ENCODE measurements at places on chromosomes 6 and 20. TPM values are rescaled to one million over a fixed set of nuclear protein-coding genes. Genes with fewer than 3 reads are reported as not detected.

The PLEKHG1 gene
- 23.6 TPM for total RNA-seq

The RAET1L gene
- total RNA-seq = not detected

The MGME1 gene
- total RNA-seq = 7.2 TPM

The FKBP5 gene
- 92.9 TPM for total RNA-seq

The DYNLRB1 gene
- 211 TPM for total RNA-seq

The COX4I2 gene
- 0.77 TPM for total RNA-seq

The MAS1 gene
- total RNA-seq = 9.3 TPM

The EYS gene
- total RNA-seq = 0.39 TPM

The MYO6 gene
- total RNA-seq = 58.1 TPM

The POU5F1 gene
- not detected for total RNA-seq

The RAET1E gene
- total RNA-seq = not detected

The HLA-DQB1 gene
- total RNA-seq = 14.6 TPM

The SNAP25 gene
- total RNA-seq = 1,787 TPM

DNA sequence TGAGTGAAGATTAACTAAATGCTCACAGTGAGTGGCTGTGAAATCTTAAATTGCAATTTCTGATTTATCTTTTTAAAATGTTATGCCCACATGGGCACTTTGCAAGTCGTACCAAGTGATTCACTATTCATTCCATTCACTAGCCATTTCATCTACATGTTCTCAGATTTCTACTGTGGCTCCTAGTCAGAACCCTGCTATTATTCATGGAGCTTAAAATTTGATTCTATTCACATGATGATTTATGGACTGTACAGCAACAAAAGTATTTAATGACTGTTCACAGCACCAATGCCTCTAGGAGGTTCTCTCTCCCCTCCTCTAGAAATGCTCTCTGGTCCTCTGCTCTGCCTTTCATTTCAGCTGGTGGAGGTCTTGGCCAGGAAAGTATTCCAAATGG lies 133.5 kb upstream of the MAP3K7 start:
- DNase-seq = no peak

DNA sequence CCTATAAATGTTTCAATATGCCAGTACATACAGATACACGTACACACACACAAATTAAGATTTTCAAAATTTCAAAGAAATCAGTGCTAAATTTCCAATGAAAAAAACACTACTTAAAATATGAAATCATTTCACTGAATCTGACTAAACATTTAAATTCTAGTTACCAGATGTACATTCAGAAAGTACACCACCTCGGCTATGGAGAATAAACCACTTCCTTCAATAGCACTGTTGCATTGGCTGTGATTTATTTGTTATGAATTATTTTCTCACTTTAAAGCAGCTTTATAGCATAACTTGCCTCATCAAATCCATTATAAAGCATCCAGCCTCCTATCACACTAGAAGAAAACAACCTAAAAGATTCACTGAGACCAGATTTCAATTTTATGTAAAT lies 36.6 kb downstream of the HBS1L start:
- DNase-seq = no peak

- peak; percentile 57 for DNase-seq
Observed at GRCh38 chr6:165184192-165184979, 125.0 kb downstream of the C6orf118 start.

DNA sequence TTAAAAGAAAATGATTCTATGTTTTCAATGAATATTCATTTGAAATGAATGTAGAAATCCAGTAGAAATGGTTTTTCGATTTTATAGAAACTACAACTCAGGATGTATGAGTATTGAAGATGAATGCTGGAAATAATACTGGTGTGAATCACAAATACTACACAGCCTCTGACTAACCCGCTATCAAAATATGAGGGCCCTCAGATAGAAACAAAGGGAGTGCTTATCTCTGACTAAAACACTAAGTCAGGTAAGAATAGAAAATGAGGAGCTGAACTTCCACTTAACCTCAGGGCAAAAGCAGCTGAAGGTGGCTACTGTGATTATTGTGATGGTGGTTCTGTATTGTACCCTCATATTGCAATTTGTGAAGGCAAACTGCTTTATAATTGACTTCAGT lies 220.9 kb upstream of the RNF217 start:
- DNase-seq = no peak

- no peak for DNase-seq
Observed at GRCh38 chr6:1904466-1904799, 294.7 kb downstream of the FOXC1 start.

GRCh38 chr6:123089226-123089625 lies 93.2 kb downstream of the CLVS2 start:
- DNase-seq = no peak

DNA sequence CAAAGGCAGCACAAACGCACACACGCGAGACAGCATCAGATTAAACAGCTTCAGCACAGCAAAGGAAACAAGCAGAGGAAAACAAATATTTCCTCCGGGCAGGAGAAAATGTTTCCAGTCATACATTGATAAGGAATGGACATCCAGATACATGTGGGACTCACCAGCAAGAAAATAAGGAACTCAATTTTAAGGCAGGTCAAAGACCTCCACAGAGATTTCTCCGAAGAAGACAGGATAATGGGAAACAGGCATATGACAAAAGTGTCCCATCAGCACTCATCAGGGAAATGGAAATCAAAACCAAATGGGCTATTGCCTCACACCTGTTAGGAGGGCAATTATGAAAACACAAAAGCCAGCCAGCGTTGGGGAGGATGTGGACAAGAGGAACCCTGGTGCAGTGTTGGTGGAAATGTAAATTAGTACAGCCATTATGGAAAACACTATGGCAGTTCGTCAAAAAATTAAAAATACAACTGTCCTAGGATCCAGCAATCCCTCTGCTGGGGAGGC lies 9.7 kb upstream of the SLCO4A1 start:
- no peak for DNase-seq

DNA sequence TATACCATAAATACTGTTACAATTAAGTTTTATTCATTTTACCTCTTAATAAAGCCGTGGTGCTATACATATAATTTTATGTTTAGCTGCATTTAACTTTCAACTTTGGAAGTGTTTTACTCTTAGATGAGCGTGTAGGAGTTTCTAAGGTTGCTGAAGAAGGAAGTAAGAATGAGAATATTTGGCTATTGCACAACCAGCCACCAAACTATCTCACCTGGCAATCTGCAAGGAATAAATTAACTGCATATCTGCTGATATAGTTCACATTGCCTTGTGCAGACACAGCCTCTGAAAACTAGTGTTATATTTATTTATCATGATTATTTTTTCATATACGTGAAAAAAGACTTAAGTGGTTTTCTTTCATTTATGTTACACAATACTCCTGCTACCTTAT lies 230.4 kb downstream of the PLCB1 start:
- DNase-seq = no peak

DNA sequence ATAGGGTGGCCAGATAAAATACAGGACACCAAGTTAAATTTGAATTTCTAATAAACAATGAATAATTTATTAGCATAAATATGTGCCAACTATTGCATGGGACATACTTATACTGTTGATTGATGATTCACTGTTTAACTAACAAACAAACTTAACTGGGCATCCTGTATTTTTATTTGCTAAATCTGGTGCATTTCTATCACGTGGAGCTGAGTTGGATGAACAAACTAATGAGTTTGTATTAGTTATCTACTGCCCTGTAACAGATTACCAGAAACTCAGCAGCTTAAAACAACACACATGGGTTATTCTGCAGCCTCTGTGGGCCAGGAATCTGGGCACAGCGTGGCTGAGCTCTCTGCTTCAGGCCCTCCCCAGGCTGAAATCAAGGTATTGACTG lies 28.2 kb upstream of the PMEPA1 start:
- DNase-seq = no peak

- no peak for DNase-seq
Observed at GRCh38 chr6:40896696-40897095, 142.3 kb downstream of the UNC5CL start.

DNA sequence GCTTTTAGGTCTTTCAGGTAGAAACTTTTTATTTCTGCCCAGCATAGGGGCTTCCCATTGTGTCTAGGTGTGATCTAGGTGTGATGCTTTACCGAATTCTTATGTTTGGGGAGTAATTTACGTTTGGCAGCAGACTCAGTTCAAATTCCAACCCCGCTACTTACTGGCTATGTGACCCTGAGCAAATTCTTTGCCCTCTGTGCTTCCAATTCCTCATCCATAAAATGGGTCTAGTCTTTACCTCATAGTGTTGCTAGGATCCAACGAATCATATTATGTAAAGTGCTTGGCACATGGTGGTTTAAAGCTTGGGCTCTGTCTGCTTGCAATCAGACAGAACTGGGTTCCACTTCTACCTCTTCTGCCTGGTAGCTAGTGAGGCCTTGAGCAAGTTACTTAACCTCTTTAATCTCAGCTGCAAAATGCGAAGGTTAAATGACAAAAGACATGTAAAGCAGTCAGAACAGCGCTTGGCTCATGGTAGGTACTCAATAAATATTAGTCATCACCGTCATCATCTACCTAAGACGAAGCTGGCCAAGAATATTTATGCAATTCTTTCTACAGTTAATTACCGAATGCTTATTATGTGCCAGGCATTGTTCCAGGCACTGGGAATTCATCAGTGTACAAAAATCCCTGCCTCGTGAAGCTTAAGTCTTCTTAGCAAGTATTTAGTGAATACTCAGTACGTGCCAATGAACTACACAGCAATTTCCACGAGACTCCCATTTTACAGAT lies 1.0 kb downstream of the NSFL1C start:
- no peak for DNase-seq

- DNase-seq = no peak
Observed at GRCh38 chr20:19720991-19721390, 37.1 kb upstream of the RIN2 start.

DNA sequence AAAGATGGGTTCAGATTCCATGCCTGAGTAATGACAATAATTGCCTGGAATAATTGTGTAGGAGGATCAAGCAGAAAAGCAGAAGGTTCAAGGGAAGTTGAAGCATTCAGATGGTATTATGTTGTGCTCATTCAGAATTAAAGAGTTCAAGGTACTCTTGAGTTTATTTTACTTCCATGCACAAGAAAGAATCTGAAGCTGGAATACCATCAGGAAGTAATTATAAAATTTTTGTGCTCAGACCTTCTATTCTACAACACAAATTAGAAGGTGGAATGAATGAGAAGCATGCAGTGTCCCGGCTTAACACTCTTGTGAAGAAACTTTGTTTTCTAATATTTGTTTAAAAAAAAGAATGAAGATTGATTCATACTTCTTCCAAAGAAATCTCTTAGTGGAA lies 139.4 kb upstream of the ENPP5 start:
- DNase-seq = no peak

DNA sequence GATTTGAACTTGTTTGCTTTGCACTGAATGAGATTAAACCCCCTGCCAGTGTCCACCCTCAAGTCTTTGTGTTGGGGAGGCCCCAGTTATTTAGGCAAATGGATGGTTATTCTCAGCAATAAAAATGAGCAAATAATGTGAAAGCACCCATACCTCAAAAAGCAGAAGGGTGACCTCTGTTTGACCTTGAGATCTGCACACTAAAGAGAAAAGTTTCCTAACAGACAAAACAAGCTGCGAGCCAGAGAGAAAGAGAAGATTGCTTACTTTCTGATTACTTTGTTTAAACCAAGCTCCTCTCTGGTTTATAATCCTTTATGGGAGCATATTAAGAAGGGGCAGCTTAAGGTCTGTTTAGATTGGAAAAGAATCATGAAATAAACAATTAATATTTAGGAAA lies 30.4 kb upstream of the TRERF1 start:
- no peak for DNase-seq

- DNase-seq = no peak
Observed at GRCh38 chr20:40809361-40809760, 120.3 kb upstream of the MAFB start.

DNA sequence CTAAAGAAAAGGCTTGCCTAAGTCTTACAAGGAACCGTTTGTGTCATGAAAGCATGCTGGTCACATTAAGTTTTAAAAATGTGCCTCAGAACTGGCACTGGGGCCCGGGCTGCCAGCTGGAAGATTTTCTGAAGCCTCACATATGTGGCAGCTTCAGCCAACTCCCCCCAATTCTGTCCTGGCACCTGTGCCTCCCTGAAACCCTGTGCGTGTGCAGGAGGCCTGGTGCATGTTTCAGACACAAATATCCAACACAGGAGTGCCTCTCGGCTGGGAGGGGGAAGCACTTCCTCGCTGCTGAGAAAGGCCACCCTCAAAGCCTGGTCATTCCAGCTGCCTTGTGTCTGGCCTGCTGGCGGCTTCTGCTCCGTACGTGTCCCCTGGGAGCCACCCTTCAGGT lies 188.5 kb upstream of the SNX9 start:
- DNase-seq = no peak

- DNase-seq = no peak
Observed at GRCh38 chr20:37534401-37535157, 6.9 kb upstream of the BLCAP start.

DNA sequence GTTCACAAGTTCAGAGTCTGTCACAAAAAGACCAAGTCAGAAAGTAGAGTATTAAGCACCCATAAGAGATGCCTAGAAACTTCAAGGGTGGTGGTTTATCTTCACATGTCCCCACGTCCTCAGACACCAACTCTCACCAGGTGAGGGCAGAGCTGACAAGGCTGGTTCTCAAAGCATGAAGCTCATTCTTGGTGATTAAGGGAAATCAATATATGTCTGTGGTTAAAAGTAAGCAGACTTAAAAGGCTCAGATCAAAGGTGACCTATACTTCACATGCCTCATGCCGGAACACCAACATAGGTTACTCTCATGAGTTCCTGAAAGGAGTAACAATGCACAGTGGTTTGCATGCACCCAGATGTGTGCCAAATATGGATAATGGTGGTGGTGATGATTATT lies 27.0 kb downstream of the IL17A start:
- no peak for DNase-seq

DNA sequence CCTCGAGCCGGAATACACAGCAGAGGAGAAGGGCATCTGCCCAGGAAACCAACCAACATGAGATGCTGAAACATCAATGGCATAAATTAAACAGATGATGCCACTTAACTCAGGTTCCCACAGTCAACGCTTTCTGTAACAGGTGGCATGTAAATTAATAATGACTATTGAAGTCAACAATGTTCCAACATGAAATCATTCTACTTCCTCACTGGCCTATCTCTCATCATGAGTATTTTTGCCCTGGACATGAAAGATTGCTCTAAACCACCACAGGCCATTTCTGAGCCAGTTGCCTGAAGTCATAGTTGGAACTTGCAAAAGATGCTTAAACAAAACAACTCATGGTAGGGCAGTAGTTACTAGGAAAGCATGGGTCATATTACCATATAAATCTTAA lies 397.9 kb upstream of the JARID2 start:
- DNase-seq = no peak
